DMS 273 treated with DMSO at 0.1 percent for 48 hours (cell line): ENCODE measurements at places on chromosomes 5 and 9.
A peak's percentile ranks its signal among the peaks of the same experiment; 100 is the strongest.

GRCh38 chr5:131628990-131629389, 6.0 kb downstream of the RAPGEF6 start:
- DNase-seq, result no peak

DNA sequence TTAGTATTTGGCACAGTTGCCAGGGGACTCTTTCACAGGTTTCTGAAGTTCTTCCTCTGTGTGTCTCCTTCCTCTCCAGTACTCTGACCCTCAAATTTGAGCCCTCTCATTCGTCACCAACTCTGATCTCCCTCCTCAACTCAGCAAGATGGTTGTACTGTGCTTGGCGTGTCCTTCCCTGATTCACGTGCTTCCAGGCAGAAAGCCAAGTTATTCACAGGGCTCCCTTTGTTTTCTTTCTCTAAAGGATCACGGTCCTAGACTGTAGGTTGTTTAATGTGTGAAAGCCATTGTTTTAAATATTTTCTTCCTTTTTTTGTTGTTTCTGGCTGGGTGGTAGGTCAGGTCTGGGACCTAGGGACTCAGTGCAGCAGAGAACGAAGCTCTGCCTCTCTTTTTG, 142.9 kb downstream of the DMAC1 start:
- no peak for DNase-seq

GRCh38 chr9:134738869-134739659, 97.5 kb downstream of the COL5A1 start:
- DNase-seq, result no peak

GRCh38 chr5:180690562-180690961, 41.2 kb upstream of the FLT4 start:
- no peak for DNase-seq

DNA sequence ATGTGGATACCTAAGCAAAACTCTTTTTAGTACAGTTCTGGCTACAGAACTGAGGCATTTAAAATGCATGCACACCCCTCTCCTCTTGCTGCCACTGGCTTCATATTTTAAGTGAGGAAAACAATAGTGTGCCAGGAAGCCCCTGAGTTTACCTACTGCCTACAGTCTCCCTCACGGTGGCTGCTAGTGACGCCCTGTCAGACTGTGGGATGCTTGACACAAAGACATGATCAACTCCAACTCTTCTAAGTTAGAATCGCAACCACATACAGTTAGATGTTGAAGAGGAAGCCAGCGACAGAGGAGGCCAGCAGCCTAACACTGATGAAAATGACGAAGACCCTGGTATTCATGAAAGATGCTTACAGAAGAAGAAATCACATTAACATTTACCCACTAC, 1.3 kb downstream of the SEC16A start:
- DNase-seq, result no peak

DNA sequence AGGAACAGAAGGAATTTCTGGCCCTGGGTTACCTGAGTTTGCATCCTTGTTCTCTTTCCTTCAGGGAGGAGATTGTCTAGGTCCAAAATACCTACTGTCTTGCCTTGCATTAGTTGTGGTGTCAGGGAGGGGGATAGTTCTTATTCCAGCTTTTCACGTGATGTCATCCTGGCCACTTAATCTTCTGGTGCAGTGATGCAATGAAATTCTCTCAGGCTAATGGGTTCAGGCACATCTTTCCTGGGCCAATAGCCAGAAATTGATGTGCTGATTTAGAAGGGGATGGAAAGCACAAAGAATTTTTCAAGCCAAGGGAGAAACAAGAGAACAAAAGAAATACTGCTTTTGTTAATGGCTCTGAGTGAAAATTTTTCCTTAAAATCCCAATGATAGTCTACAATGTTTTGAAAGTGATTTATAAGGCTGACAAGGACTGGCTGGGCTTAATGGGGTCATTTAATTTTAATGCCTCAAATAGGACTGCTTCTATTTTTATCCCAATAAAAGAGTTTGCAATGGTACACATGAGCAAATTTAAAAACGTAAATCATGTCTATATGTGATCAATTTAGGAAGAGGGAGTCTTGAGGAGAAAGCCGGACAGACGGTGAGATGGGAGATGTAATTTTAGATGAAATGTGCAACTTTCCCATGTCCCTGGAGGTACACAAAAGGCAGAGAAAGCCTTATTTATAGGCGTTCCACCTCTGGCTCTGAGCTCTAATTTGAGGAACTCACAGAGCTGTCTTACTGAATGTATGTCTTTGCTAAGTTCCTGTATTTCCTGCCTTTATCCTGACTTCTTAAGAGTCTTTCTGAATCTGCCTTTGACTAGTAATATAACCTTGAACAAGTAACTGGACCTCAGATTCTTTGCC, 89.3 kb upstream of the SV2C start:
- no peak for DNase-seq

- DNase-seq, result no peak
Observed at GRCh38 chr5:9015260-9015936, 530.5 kb downstream of the SEMA5A start.

GRCh38 chr5:66306105-66306843, 162.2 kb downstream of the SREK1 start:
- peak; percentile 35 for DNase-seq

- DNase-seq, result no peak
Observed at GRCh38 chr9:137456864-137457405, 2.2 kb downstream of the NSMF start.

DNA sequence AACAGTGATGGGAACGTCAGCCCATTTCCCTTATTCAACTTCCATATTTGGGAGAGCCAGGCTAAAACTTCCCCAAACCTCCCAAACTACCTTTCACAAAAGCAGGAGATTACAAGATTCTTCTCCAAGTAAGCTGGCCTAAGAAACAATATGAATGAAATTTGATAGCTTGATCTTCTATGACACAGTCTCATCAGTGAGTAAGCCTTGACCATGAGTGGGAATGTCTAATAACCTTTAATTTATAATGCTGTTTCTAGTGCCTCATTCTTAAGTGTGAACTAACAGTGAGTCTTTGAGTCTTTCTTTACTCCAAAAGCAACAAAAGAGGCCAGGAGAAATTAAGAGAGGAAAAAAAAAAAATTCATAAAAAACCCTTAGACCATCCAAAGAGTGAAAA, 1379.9 kb downstream of the EFNA5 start:
- no peak for DNase-seq

DNA sequence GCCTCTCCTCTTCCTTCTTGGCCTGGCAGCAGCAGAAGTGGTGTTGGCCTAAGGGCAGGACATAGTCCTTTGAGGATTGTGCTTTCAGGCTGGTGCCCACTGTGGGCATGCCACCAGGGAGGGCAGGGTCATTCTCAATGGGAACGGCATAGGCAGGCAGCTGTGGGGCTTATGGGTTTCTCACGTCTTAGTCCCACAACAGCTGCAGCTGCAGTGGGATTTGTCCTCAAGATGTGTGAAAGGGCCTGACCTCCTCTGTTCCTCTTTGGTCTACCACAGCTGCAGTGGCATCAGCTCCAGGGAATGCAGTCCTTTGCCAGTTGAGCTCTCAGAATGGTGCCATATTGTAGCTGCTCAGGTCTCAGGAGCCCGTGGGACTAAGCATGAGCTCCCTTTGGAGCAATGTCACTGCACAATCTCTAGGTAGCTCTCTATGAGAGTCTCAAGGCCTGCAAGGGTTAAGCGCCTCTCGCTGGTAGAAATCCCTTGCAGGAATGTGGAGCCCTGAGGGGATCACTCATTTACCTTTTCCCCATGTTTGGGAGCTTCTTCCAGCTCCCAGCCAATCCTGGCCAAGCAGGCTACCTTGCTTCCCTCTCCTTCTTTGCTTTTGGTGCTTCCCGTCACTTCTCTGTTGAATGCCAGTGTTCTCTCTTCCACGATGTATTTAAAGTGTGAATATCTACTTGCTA, 104.8 kb downstream of the GNA14 start:
- DNase-seq, result no peak

GRCh38 chr5:142104491-142104890, 4.1 kb upstream of the NDFIP1 start:
- no peak for DNase-seq

DNA sequence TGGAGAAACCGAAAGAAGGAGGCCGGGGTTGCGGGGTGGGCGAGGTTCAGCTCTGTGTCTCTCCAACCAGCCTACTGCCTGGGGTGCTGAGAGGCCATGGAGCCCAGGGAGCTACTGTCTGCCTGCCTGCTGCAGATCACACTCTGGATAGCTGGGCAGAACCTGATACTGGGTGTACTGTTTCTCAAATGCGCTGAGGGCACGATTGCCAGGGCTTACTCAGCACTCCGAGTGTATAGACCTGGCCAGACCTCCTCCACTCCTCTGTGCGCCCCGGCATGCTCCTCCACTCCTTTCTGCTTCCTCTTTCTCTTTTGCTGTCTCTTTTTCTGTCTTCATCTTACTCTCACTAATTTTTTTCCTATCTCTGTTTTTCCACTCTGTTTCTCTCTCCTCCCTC, 215.1 kb downstream of the PAPPA start:
- DNase-seq, result no peak

DNA sequence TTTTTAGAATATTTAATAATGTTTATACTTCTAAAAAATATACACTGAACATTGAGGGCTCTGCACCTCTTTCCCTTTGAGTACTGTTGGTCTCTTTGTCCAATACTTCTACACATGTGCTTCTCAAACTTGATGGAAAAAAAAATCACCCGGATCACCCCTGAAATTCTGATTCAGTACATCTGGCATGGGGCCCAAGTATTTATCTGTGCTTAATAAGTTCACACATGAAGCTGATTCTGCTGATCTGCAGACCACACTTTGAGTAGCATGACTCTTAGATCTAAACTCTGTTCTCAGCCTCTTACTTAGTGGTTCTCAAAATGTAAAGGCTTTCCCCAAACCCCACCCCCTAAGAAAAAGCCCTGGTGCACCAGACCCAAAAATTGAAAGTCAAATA, 12.0 kb downstream of the RUSC2 start:
- no peak for DNase-seq

DNA sequence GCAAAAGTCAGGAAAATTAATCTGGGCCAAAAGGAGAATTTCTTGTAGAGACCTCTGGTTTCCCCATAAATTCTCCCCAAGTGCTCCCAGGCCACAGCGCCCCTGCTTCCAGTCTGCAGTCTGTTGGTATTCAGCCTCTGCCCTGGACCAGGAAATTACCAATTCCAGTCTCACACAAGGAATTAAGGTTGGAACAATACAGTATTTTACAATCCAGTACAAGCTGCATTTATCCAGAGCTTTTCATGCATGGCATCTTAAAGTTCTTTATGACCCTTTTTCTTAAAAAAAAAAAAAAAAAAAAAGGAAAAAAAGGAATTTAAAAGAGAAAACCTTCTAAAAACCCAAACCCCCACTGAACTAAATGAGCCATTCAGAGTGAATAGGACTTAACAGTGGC, 139.6 kb upstream of the RANBP3L start:
- no peak for DNase-seq

GRCh38 chr5:129410488-129410887, 49.6 kb upstream of the ADAMTS19 start:
- DNase-seq, result no peak

- peak; percentile 84 for DNase-seq
Observed at GRCh38 chr5:141250576-141250975, 5.4 kb downstream of the PCDHB15 start.

GRCh38 chr5:39191216-39191615, 28.1 kb downstream of the FYB1 start:
- no peak for DNase-seq

DNA sequence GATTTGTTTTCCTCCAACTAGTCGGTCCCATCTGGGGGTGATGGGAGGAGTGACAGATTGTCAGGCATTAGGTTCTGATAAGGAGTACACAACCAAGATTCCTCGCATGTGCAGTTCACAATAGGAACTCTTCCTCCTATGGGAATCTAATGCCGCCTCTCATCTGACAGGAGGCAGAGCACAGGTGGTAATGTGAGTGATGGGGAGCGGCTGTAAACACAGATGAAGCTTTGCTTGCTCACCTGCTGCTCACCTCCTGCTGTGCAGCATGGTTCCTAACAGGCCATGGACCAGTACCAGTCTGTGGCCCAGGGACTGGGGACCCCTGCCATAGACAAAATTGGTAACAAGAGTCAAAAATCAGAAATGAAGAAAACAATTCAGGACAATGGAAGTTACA, 173.3 kb upstream of the HMHB1 start:
- DNase-seq, result no peak

- no peak for DNase-seq
Observed at GRCh38 chr9:130543859-130544258, 35.5 kb upstream of the FUBP3 start.

GRCh38 chr5:158923799-158924551, 175.7 kb downstream of the EBF1 start:
- no peak for DNase-seq

- peak; percentile 7 for DNase-seq
Observed at GRCh38 chr9:76459694-76460635, 983 bp downstream of the GCNT1 start.

DNA sequence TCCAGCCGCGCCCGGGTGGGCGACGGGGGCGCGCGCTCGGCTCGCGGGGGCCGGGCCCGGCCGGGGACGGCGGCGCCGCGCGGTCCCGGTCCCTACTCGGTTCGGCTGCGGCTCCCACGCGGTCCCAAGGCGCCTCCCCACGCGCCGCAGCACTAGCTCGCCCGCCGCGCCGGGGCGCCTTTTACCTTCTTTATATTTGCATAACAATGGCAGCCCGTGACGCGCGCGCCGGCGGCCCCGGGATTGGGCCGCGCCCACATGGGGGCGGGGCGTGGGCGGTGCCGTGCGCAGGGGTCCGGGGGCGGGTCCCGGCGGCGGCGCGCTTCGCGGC, at the start of gene NRARP:
Gene NRARP, minus strand, starts transcription at position 154 of the 331 bp plus-strand sequence. CDS start 343 bp downstream, outside the sequence.
- no peak for DNase-seq

- DNase-seq, result no peak
Observed at GRCh38 chr5:146529984-146530383, 14.0 kb upstream of the GPR151 start.

DNA sequence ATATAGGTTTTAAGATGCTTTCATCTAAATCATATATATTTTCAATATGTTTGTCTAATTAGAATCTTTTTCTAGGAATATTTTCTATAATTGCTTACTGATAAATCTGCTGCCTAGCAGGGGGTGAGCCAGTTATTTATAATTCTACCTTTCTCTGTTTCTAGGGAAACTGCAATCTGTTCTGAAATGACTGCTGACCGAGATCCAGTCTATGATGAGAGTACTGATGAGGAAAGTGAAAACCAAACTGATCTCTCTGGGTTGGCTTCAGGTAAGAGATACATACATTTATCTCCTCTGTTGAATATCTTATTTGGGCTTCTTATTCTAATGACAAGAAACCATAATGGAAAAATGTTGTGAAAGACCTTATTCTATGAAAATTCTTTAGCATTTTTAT, 127.3 kb downstream of the XRCC4 start:
- no peak for DNase-seq

DNA sequence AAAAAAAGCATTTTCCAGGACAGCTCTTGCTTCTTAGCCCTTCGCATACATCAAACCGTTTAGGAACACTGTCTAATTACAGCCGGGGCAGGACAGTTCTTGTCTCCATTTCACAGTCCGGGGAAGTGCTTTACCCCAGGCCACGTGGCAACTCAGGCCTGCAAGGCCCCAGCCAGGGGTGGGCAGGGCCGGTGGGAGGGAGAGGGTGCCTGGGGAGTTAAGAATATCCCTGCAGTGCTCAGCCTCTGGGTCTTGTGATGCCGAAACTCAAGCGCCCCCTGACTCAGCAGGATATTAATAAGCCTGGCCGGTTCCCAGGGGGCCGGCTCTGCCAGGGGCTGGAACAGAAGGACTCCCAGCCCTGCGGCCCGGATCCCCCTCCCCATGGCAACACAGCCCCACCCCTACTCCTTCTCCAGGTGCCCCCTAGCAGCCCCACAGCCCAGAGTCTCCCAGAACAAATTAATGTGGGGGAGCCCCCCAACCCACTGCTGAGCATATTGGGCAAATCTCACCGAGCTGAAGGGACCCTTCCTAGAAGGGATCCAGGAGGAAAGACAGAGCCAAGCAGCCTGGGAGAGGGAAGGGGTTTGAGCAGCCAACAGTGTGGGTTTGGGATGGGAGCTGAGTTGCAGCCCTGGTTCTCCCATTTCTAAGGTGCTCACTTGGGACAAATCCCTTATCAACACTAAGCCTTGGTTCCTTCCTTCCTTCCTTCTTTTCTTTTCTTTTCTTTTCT, 45.3 kb downstream of the PLPP7 start:
- no peak for DNase-seq
